ENCODE measurements at places on chromosomes 2 and 18.

DNA sequence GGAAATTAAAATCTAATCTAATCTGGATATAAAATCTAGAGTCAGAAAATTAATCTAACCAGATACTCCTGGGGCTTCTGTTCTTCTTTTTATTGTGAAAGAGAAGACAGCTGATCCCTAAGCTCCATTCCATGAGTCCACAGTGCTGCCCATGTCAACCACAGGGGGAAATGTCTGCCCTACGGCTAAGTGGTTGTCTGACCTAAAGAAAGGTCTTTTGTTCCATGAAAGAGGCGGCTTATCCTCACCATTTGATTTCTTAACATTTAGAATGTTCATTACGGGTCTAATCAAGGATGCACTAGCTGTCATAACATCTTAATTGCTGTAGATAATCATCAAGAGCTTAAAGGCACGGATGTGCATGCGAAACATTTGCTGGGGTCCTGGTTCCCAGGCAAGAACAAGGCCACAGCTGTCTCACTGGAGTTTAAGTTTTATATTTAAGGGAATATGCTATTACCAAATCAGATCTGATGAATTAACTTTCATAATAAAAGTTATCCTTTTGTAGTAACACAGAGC is 162.6 kb downstream of the PAX3 start:
- no peak for DNase-seq

- no peak for DNase-seq
Observed at GRCh38 chr2:132415915-132416722, 486 bp upstream of the GPR39 start.

GRCh38 chr18:3453540-3454364 is 3.8 kb downstream of the TGIF1 start:
- DNase-seq: peak; percentile 9

GRCh38 chr2:171150694-171151285 is 9.9 kb downstream of the TLK1 start:
- no peak for DNase-seq

GRCh38 chr2:54469484-54470053 is 13.4 kb downstream of the SPTBN1 start:
- DNase-seq: no peak

GRCh38 chr2:64601785-64602391 is 51.8 kb downstream of the SERTAD2 start:
- no peak for DNase-seq

GRCh38 chr2:27795868-27796277 is 24.4 kb downstream of the MRPL33 start:
- DNase-seq: no peak

All from stimulated activated naive CD4-positive, alpha-beta T cell (primary cell).